ENCODE measurements at places on chromosomes 6 and 20.

DNA sequence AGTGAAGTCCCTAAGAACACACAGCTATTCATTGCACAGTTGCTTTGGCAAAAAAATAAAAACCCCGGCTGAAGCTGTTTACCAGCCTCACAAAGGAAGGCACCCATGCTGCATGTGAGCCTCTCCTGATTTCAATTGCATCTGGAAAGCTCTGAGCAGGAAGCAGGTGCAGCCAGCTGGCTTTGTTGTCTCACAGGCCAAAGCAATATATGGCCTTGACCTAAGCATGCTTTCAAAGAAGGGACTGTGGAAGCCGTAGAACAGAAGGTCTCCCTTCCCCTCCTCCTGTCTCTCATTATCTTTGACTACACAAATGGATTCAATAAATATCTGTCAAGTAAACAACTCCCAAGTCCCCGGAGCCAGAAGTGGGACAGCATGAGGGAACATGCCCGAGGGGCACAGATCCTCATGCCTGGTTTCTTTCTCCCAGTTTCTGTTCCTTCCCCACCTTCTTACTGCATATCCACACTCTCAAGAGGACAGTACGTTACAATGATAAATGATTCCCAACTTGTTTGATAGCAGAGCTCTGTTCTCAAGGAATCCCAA lies 57.2 kb upstream of the PCSK2 start:
- DNase-seq = no peak

DNA sequence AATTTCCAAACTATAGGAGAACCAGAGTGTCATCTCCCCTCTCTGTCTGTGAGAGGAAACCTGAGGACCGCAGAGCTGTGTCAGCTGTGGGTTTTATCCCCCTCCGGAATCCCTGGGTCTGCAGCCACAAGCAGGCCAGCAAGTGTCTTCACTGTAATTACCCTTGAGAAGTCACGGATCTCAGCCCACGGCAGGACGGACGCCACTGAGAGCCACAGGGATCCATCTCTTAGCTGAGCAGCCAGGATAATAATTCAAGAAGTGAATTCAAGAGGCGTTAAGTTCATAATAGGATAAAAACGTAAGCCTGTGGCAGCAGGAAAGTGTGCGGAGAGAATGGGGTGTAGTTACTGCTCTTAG lies 37.0 kb downstream of the DLL1 start:
- no peak for DNase-seq

- DNase-seq = no peak
Measured at GRCh38 chr6:13515912-13516311, 28.5 kb upstream of the GFOD1 start.

DNA sequence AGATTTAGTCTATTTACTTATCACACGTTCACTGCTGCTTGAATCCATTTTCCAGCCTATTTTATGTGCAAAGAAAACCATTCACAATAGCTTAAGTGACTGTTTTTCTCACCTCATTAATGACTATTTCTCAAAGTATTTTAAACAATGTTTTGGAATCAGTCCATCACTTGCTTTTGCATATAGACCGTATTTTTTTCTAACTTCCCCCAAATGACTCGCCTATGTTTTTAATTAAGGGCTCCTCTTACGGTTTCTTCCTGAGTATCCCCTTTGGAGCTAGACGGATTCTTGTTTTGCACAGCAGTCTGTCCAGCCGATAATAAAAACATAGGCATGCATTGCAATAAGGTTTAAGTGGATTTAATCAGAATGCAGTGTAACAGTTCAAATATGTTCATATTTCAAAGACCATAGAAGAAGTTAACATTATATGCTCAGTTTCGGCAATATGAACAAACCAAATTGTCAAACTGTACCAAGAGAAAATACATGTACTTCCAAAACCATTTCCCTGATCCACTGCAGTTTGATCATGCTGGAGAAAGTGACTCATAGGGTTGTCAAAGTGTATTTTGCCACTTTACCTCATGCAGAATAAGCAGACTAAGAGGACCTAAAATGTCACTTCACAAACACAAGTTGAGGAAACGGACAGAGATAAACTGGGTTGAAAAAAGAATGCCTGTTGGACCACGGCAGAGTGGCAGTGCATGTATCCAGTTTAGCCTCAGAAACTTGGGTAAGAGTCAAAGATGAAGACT lies 66.4 kb downstream of the HMGN3 start:
- no peak for DNase-seq

- DNase-seq = no peak
Measured at GRCh38 chr6:40569162-40569910, 17.8 kb downstream of the LRFN2 start.

GRCh38 chr20:33531047-33531877 lies 41.4 kb downstream of the CBFA2T2 start:
- no peak for DNase-seq

- DNase-seq = no peak
Measured at GRCh38 chr6:34247481-34248197, 1.2 kb downstream of the SMIM29 start.

DNA sequence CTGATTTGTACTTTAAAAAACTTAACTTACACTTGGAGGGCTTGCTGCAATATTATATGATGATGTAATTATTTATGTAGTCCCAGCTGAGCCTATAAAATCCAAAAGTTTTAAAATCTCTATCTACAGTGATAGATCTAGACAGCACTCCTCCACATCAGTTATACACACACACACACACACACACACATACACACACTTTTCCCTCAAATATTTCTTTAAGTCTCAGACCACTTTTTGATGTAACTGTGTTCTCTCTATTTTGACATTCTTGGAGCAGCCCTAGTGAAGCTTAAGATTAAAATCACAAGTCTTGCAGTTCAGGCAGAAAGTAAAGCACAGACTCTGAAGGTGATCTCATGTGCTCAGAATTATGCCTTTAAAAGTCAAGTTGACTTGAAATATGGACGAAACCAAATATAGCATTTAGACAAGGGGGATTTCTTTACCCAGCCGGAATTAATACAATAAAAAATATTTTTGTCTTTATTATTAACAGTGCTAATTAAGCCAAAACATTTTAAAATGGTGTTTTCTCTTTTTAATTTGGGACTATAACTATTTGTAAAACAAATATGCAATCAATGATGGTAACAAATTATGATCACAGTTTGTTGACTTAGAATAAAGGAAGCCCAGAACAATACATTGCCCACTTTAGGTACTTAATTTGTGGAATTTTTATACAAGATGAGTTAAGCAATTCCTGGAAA lies 63.5 kb upstream of the TMEM30A start:
- no peak for DNase-seq

DNA sequence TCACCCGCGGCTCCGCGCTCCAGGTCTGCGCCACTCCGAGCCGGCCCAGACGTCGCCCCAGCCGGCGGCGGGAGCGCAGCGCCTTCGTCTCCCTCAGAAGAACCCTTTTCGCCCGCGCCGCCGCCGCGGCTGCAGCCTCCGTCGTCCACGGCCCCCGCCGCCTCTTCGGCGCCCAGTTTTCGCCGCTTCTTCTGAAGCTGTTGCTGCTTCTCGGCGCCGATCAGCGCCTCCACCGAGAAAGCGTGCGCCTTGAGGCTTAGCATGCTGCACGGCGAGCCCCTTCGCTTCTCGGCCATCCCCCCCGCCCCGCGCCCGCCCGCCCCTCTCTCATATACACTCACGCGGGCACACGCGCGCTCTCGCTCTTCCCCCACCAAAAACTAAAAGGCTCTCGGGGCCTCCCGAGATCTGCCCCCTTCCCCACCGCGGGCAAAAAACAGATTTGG lies 489 bp downstream of the TBX18 start:
- no peak for DNase-seq

- no peak for DNase-seq
Measured at GRCh38 chr20:22339091-22339881, 245.1 kb downstream of the FOXA2 start.

GRCh38 chr6:41715795-41716515 lies 19.5 kb downstream of the TFEB start:
- no peak for DNase-seq

DNA sequence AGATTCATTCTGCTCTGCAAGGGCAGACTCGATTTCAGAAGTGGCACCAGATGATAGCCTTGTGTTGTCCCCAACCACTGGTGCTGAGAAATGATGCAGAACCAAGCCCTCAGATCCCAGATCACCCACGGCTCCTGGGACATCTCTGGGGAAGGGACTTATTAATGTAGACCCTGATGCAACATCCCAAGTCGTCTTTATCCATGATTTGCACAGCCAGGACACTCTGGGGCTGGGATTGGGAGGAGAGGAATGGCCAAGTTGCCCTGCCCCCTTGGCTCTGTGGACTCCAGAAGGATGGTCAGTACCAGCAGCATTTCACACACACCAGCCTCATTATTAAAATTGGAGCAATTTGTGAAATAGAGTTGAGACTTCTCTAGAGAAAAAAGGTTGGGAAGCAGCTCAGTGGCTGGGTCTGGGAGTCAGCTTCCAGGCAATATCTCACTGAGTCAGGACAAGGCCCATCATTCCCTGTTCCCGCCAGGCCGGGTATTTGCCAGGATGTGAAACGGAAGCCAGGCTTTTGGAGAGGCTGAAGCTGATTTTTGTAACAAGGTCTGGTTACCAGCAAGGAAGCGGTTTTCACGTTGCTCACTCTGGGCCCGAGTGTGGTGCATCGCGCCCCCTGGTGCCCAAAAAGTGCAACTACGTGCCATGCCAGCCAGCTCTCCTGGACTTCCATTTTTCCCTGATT lies 67.4 kb downstream of the ZBTB2 start:
- DNase-seq = peak; percentile 92

GRCh38 chr20:54630582-54630981 lies 155.2 kb downstream of the DOK5 start:
- DNase-seq = no peak

DNA sequence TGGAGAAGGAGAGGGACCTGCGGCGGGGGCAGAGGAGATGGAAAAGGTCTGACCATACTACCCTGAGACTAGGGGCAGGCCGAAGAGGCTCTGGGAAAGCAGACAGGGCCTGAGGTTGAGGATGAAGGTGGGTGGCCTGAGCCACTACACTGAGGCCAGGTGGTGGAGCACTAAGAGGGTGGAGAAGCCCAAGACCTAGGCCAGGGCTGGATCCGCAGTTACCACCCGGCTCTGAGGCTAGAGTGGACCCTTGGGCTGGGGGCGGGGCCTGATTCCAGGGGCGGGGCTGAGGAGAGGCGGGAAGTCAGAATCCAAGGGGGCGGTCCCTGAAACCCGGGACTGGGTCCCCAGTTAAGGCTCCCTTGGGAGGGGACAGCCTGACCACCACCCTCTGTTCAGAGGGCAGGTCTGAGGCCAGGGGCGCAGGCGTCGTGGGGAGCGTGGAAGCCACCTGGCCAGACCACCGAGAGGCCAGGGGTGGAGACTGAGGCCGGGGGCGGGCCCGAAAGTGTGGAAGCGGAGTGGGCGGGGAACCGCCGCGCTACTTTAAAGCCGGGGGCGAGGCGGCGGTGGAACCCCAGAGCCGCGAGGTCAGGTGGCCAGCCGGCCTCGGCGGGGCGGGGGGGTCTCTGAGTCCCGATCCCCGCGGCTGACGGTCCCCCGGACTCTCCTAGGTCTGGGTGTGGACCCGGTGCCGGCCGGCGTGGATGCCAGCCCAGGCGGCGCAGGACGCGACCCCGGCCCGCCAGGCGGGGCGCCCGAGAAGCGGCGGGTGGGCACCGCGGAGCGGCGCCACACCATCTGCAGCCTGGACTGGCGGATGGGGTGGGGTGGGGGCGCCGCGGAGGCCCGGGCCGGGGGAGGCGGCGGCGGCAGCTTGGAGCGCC lies 8.3 kb downstream of the CCM2L start:
- no peak for DNase-seq

- DNase-seq = peak; percentile 82
Measured at GRCh38 chr20:25039697-25040437, 18.1 kb downstream of the ACSS1 start.

DNA sequence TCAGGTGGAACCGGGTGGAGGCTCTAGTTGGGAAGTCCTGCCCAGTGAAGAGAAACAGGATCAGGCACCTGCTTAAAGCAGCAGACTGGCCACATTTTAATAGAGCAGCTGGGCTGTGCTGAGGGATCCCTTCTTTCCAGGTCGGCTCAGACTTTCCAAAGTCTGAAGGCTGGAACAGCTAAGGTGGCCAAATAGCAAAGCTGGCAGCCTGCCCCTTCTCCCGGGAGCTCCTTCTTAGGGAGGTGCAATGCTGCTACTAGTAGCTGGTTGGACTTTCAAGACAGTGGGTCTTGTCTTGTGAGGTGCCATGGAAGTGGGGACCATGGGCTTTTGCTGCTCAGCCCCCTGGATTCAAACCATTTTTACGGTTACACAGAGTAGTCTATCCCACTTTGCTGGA lies 30.7 kb upstream of the CST5 start:
- no peak for DNase-seq

DNA sequence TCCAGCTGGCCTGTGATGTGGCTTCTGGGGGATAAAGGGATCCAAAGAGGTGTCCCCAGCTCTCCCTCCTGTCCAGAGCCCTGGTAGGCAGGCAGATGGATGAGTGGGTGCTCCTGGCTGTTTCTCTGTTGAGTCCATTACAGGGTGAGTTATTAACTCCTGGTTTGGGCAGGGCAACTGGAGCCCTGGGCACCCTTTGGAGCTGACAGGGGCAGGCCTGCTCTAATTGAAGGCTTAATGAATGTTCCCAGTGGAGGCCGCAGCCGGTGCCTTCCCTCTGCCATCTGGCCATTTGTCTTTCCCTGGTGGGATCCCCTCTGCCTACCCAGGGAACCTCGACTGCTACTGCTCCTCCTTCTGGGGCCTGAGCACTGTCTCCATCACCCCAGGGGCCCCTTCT lies 44.7 kb upstream of the MLN start:
- DNase-seq = no peak

- DNase-seq = no peak
Measured at GRCh38 chr6:140354296-140354695, 979.8 kb upstream of the CITED2 start.

- DNase-seq = no peak
Measured at GRCh38 chr6:21220271-21220987, 373.1 kb upstream of the SOX4 start.

DNA sequence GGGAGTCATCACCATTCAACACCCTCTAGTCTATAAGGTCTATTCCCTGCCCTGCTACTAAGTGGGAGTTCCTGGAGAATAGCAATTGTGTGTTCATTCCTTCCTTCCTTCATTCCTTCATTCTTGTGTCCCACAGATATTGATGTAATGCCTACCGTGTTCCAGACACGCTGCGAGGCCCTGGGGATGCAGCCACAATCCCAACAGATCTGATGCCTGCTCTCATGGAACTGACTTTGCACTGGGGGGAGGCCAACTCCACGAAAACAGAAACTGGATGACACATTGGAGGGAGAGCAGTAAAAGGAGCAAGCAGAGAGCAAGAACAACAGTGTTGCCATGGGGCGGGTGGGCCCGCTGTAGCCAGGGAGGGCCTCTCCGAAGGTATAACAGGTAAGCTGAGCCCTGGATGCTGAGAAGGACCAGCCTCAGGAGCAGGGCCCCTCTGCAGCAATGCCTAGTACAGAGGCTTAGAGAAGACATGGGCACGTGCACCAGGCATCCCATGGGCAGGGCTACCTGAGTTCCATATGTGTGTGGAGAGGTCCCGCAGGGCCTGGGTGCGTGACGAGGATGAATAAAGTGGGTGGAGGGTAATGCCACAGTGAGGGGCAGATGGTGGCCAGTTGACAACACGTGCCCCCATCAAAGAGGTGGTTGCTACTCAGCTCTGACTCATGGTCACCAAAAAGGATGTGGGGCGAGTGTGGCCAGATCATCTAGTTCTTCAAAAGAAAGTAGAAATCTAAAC lies 173.9 kb downstream of the NFATC2 start:
- DNase-seq = no peak
